ENCODE measurements at places on chromosomes 12 and 14. TPM values are rescaled to one million over a fixed set of nuclear protein-coding genes. Genes with fewer than 3 reads are reported as not detected.

DNA sequence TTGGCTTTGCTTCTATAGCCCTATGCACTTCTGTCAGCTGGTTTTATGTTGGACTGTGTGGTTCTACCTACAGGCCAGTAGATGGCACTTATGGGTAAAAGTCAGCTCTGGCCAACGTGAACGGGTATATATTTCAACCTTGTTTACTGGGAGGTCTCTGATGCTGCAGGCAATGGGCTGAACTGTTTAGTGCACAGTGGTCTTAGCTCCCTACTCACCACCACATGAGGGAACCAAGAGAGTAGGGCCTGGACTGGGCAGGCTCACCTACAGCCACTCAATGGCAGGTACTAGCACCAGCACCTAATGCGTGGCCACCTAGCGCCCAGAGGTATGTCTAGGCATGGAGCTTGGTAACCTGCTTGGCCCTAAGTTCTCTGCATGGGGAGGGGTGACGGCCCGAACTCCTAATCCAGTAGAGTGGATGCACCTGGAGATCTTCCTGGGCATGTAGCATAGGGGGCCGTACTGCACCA, 481.8 kb downstream of the TMEM117 start:
- H3K36me3 ChIP-seq, result no peaks in the 10 kb centered on the region
- no peaks in the 10 kb centered on the region for H3K27me3 ChIP-seq
- H3K4me3 ChIP-seq, result no peak overlapping the region
- no peaks in the 10 kb centered on the region for H3K4me1 ChIP-seq

Gene ASCL1
- 0.37 TPM for polyA plus RNA-seq

GRCh38 chr12:113465808-113466453, 5.7 kb downstream of the LHX5 start:
- H3K4me1 ChIP-seq, result peaks cover 58% of the 10 kb centered on the region
- H3K27ac ChIP-seq, result no peak overlapping the region
- H3K27me3 ChIP-seq, result peaks cover 98% of the 10 kb centered on the region
- H3K36me3 ChIP-seq, result no peaks in the 10 kb centered on the region
- DNase-seq, result peak; percentile 59
- peak overlapping the region; percentile 58 for H3K4me3 ChIP-seq

DNA sequence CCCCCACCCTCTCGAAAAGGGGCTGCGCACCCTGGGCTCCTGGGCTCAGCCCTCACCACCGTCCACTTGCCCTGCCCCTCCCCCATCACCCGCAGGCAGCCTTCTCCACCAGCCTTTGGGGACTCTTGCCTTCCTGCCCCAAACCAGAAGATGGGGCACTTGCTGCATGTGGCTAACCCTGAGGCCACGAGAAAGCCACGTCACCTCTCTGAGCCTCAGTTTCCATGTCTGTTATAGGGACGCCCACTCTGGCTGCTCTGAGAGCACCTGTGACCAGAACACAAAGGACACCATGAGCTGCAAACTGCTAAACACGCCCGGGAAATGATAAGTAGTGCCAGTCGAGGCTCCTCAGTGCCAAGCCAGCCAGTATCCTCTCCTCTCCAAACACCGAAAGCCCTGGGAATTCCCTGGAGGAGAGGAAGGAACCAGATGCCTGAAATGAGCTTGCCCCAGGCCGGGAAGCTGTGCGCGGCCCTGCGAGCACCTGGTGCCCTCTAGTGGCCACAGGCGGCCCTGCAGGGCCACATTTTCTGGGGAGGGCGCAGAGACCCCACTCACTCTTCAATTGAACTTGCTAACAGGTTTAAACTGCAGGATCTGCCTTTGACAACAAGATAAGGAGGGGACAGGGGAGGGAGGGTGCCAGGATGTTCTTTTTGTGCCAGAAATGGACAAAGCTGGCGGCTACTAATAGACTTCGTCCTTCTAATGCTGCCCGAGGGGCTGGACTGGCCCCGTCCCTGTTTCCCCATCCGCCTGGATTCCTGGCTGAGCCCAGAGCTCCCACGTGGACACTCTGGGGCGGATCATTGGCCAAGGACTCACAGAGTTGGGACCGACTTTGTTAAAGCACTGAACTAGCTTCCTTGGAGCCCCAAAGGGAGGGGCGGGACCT, 10.2 kb upstream of the SERPINA9 start:
- no peaks in the 10 kb centered on the region for H3K36me3 ChIP-seq
- no peaks in the 10 kb centered on the region for H3K27me3 ChIP-seq
- H3K4me3 ChIP-seq, result peak overlapping the region; percentile 47
- peak; percentile 94 for DNase-seq
- H3K4me1 ChIP-seq, result 0 out of 2 replicates have a peak, but pooled peaks cover 6% of the 10 kb centered on the region

Gene MANSC4
- polyA plus RNA-seq, result not detected

GRCh38 chr14:64705381-64706118, 1.3 kb downstream of the PLEKHG3 start:
- H3K4me3 ChIP-seq, result peak overlapping the region; percentile 86
- H3K27ac ChIP-seq, result no peak overlapping the region
- no peaks in the 10 kb centered on the region for H3K36me3 ChIP-seq
- H3K4me1 ChIP-seq, result peaks cover 62% of the 10 kb centered on the region
- DNase-seq, result no peak

Gene SFSWAP
- 49.0 TPM for polyA plus RNA-seq

GRCh38 chr12:116426391-116427136, 132.6 kb upstream of the MAP1LC3B2 start:
- peaks cover 17% of the 10 kb centered on the region for H3K4me1 ChIP-seq
- H3K27me3 ChIP-seq, result no peaks in the 10 kb centered on the region
- H3K4me3 ChIP-seq, result peak overlapping the region; percentile 22
- peak overlapping the region; percentile 97 for H3K27ac ChIP-seq
- peak; percentile 89 for DNase-seq

GRCh38 chr14:49173765-49174373, 412.3 kb downstream of the RPS29 start:
- H3K27ac ChIP-seq, result no peak overlapping the region
- DNase-seq, result peak; percentile 93
- no peak overlapping the region for H3K4me3 ChIP-seq
- no peaks in the 10 kb centered on the region for H3K27me3 ChIP-seq
- no peaks in the 10 kb centered on the region for H3K36me3 ChIP-seq

- no peak overlapping the region for H3K27ac ChIP-seq
- H3K4me1 ChIP-seq, result 0 out of 2 replicates have a peak, but pooled peaks cover 11% of the 10 kb centered on the region
- peaks cover 90% of the 10 kb centered on the region for H3K27me3 ChIP-seq
These were observed 60.2 kb downstream of the LRCOL1 start for GRCh38 chr12:132550014-132550802.

DNA sequence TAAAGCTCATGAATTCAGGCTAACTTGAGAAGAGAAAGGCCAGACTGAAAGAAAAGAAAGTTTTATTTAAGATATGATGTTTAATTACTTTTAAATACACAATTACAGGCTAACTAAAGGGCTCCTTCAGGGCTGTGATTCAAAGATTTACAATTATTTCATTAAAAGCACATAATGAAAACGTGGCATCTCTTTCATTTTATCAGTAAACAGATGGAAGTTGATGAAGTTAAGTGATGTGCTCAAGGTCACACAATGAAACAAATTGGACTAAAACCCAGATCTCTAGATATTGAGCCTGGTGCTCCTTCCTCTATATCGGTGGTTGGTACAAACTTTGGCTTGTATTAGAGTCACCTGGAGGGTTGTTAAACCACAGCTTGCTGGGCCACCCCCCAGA, 13.5 kb upstream of the NFKBIA start:
- peaks cover 13% of the 10 kb centered on the region for H3K4me1 ChIP-seq
- DNase-seq, result no peak
- no peak overlapping the region for H3K27ac ChIP-seq

GRCh38 chr12:76220980-76221379, 127.2 kb downstream of the BBS10 start:
- DNase-seq, result peak; percentile 14
- no peaks in the 10 kb centered on the region for H3K36me3 ChIP-seq
- no peaks in the 10 kb centered on the region for H3K4me1 ChIP-seq
- H3K27me3 ChIP-seq, result no peaks in the 10 kb centered on the region
- H3K27ac ChIP-seq, result no peak overlapping the region
- H3K4me3 ChIP-seq, result no peak overlapping the region

Gene RDH16
- 0.28 TPM for polyA plus RNA-seq

DNA sequence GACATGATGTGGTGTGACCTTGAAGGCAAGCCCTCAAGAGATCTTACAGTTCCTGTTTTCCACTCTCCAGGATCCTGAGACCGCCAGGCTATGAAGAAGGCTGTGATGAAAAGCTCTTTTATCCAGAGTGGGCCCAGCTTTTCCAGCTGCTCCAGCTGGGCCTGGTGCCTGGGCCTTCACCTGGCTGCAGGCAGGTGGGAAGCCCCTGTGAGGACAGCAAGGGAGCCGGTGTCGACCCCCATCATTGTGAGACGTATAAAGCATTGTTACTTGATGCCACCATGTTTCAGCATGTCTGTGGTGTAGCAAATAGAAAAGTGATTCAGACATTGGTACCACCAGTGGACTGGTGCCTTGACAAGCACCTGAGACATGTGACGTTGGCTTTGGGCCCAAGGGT, 190.2 kb downstream of the KIF26A start:
- H3K27me3 ChIP-seq, result no peaks in the 10 kb centered on the region
- H3K36me3 ChIP-seq, result no peaks in the 10 kb centered on the region
- no peak overlapping the region for H3K27ac ChIP-seq
- H3K4me3 ChIP-seq, result no peak overlapping the region
- no peaks in the 10 kb centered on the region for H3K4me1 ChIP-seq
- DNase-seq, result no peak

GRCh38 chr12:89657066-89657465, 51.6 kb downstream of the ATP2B1 start:
- no peak overlapping the region for H3K4me3 ChIP-seq
- DNase-seq, result no peak
- no peaks in the 10 kb centered on the region for H3K27me3 ChIP-seq

Gene NAV3
- polyA plus RNA-seq, result 4.0 TPM

DNA sequence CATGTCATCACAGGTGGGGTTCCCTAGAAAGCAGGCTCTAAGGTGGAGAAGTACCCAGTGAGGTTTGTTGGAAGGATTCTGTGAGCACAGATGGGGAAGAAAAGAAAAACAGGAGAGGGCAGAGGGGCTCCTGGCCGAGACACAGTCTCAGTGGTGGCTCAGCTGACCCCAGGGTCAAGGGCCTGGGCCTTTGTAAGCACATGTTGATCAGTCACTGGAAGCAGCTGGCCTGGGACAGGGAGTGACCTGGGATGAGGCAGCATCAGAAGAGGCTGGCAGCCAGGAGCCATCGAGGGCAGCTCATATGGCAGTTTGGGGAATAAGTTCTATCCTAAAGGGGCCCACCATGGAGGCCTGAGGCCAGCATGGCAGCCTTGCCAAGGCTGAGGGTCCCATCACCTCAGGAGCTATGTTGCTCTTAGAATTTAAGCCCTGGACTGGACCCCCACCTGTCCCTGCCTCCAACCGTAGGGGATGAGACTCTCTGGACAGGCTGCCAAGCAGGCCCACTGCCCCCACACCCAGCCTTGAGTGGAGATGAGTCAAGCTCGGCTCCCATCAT, 6.3 kb upstream of the TMEM179 start:
- no peak for DNase-seq
- no peak overlapping the region for H3K4me3 ChIP-seq
- H3K4me1 ChIP-seq, result peaks cover under 1% of the 10 kb centered on the region
- H3K27me3 ChIP-seq, result peaks cover 2% of the 10 kb centered on the region

Gene APOF
- not detected for polyA plus RNA-seq

DNA sequence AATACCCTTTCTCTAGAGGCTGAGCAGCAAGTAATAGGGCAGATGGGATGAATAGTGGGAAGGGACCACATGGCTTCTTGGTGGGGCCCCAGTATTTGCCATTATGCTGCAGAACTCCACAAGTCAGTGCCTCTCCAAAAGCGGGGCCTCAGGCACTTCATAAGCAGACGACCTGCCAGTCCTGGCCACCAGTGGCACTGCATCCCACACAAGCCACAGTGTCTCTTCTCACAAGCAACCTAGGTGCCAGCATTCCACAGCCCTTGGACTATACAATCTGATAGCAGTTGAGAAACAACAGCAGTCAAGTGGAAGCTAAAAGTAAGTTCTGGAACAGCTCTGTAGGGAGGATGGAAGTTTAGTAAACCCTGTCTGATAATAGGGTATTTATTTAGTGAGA, 4.2 kb upstream of the SLC8A3 start:
- peaks cover 38% of the 10 kb centered on the region for H3K27me3 ChIP-seq
- H3K4me3 ChIP-seq, result no peak overlapping the region
- H3K4me1 ChIP-seq, result peaks cover 15% of the 10 kb centered on the region
- peak; percentile 36 for DNase-seq

DNA sequence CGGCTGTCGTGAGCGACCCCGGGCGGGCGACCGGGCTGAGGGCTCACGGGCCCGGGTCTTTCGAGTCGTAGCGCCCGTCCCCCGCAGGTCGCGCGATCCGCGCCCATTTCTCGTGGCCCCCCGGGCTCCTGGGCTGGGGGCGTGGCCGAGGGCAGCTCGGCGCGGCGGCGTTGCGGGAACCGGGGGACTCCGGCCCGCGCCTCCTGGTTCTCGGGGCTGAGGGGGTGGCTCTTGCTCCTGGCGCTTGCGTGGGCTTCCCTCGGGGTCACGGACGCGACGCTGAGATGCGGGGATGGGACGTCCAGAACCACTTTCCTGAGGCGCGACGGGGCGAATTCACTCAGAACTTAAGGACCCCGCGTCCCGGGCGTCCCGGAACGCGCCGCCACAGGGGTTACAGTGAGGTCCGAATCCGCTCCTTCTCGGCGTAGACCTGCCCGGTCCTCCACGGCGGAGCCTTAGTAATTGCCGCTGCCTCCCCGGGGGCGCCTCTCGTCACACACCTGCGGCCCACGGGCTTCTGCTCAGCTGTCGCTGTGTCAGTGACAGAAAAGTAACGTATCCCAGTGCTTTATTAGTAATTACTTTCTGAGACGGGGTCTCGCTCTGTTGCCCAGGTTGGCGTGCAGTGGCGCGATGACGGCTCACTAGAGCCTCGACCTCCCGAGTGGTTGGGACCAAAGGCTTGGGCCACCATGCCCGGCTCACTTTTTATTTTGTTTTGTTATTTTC, 606 bp downstream of the EP400 start:
- H3K27ac ChIP-seq, result no peak overlapping the region
- peaks cover 12% of the 10 kb centered on the region for H3K4me1 ChIP-seq
- no peaks in the 10 kb centered on the region for H3K36me3 ChIP-seq
- peak overlapping the region; percentile 91 for H3K4me3 ChIP-seq
- DNase-seq, result peak; percentile 39
